ENCODE measurements at places on chromosomes 4 and X.
A peak's percentile ranks its signal among the peaks of the same experiment; 100 is the strongest.

DNA sequence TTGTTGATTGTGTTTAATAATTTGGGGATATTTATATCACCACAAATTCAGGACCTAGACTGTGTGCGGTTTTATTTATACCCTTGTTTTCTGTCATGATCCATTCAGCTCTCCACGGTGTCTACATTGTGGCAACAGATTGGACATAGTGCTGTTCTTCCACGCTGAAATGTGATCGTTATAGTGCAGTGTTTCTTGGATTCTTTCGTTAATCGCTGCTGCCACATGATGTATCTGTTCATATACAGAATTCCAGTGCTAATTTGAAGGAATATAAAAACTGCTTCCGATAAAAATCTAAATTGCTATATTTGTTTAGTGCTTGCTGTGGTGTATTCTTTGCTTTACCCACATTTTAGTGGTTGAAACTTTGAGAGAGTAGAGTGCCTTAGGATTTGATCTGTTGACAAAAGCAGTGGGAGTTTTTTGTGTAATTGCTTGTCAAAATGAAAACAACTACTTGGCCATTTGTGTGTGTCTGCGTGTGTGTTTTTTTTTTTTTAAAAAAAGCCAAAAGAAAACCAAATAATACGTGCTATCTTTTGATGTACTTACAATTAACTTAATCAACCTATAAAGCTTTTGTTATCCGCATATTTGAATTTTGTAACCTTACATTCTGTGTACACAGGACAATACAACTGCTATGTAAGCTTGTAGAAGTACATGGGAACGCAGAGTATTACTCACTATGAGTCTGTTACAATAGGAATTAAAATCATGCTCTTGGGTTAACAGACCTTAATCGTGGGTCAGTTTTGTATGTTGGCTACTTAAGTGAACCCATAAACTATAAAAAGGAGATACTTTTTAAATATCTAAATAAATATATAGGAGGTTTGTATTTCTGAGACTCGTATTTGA lies 353.3 kb downstream of the ARHGAP24 start:
- peak; percentile 47 for DNase-seq

DNA sequence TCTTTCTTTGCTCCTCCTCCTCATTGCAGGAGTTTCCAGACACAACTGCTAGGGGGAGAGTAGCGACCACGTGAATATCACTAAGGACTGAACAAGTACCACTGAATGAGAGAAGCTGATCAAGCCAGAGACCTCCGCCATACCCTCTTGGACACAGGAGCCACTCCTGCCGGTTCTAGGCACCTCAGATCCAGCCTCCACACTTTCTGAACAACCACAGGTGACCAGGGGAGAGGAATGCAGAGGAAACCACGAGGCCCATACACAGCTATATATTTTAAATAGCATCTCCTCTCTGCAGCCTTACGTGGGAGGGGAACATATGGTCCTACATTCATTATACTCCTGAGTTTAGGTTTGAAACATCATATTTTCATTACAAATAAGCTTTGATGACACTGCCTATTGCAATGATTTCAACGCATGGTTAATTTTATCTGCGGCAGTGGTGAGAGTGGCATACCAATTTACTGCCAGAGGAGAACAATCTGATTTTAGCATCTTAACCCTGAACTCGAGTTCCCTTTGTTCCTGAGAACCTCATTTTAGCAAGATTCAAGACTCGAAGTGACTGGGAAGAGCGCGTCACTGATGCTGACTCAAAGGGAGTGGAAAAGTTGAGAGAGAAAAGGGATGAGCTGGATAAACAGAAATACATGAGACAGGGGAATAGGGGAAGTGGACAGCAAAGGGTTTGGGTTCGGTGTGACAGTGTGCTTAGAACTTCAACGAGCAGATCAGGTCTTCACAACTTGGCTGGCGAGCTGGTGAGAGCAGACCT lies 231.7 kb upstream of the PPARGC1A start:
- no peak for DNase-seq

DNA sequence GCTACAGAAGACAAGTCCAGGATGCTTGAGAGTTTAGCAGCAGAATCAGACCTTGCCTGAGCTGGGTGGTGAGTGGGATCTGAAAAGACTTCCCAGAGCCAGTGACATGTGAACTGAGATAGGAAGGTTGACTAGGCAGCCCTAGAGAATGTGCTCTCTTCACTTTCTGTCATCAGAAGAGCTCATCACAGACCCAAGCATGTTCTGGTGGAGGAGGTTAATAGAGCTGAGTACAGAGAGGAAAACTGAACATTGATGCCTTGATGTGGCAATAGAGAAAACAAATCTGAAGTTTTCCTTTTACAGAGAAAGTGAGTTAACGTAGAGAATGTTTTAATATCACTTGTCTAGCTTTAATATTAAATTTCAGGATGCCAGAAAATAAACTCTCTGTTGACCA lies 17.1 kb downstream of the ADGRL3 start:
- no peak for DNase-seq

GRCh38 chr4:9906996-9907395 lies 114.3 kb downstream of the SLC2A9 start:
- DNase-seq, result no peak

- no peak for DNase-seq
Observed at GRCh38 chr4:168841000-168841671, 168.9 kb downstream of the CBR4 start.

- no peak for DNase-seq
Observed at GRCh38 chr4:126582737-126583136, 1050.0 kb upstream of the INTU start.

DNA sequence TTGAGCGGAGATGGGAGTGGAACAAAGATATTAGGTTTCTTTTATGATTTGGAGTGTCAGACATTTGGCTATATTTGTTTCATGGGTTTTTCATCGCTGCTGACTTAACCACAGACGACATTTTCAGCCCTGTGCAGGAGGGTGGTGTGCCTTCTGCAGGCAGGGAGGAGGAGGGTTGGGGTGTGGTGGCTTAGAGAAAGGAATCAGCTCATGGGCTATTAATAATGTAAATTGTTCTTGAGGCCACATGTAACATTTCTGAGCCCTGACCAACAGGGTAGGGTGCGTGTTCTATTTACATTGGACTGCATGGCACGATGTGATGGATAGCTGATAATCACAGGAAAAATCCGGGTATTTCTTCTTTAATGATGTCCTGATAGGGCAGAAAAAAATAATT lies 67.6 kb downstream of the POLA1 start:
- no peak for DNase-seq

DNA sequence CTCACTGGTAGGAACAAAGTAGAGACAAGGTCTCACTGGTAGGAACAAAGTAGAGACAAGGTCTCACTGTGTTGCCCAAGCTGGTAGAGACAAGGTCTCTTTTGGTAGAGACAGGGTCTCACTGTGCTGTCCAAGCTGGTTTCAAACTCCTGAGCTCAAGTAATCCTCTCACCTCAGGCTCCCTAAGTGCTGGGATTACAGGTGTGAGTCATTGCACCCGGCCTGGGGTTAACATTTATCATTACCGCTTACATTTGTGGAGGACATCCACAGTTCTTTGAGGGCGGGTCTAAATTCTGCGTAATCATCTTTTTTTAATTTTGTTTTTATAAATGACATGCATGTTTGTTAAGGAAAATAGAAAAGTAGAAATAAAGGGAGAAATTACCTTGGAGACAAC lies 12.0 kb downstream of the RAB33B start:
- DNase-seq, result no peak
